Breast epithelium (tissue), 4 donors: ENCODE measurements at places on chromosomes 6 and 20. TPM values are rescaled to one million over a fixed set of nuclear protein-coding genes. Genes with fewer than 3 reads are reported as not detected.

Gene CPXM1
- 45.4 TPM for total RNA-seq

Gene FAM209A
- not detected for total RNA-seq

Gene KCNQ5
- total RNA-seq = 0.16 TPM

Gene ADGRF5
- total RNA-seq = 22.5 TPM

Gene SLC17A4
- not detected for total RNA-seq

Gene WFDC10B
- not detected for total RNA-seq

DNA sequence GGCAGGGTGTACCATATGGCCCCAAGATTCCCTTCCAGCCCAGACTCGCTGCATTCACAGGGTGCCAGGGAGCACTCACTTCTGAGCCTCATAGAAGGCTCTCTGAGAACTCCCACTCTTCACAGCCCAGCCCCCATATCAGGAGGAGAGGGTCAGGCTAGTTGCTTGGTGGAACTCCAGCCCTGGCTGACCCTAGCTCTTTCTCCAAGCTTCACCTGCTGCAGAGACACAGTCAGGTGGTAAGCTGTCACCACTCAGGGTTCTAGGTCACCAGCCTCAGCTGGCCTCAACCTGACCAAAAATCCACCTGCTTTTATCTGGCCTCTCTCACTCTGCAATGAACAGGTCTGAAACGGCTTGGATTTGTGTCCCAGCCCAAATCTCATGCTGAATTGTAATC, 162.7 kb upstream of the MLN start:
- peak; percentile 35 for DNase-seq

DNA sequence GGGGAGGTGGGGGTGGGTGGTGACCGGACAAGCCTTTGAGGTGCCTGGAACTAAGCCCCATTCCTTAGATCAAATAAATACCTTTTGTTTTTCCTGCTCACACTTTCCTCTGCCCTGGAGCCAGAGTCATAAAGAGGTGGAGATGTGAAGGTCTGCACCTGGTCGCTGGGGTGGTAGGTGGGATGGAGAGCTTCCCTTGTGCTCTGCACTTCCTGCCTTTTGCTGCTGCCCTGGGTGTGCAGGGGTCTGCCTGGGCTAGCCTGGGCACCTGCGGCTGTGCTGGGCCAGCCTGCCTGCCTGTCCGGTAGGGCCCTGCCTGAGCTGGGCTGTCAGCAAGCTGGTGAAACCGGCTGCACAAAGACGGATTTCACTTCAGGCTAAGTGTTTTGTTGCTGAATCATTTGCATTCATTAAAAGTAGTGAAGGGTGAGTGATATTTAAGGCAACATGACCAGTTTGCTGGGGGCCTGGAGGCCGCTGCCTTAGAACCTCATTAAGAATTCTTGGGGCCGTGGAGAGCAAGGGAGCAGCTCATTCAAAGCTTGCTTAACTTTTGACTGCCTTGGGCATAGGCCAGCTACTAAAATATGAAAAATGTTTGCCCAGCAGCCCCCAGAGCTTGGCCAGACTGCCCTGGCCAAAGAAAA, 20.5 kb downstream of the PTK7 start:
- DNase-seq = peak; percentile 65

GRCh38 chr6:4932228-4932903, 71.5 kb downstream of the RPP40 start:
- no peak for DNase-seq

DNA sequence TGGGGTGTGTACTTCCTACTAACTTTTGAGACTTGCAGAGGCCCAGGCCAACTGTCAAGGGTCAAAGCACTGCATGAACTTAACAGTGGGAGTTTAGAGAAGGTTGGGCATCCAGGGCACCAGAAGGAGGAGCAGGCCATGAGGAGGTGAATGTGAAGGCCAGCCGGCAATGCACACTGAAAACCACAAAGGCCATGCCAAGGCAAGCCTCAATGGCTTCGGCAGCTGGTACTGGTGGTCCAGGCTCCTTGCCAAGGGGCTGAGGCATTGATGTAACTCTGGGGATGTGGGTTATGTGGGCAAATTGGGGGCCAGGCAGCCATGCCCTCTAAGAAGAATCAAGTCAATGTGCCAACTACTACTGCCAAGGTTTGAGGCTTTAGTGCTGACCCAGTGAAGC, 222.4 kb downstream of the UNC5CL start:
- DNase-seq = no peak

DNA sequence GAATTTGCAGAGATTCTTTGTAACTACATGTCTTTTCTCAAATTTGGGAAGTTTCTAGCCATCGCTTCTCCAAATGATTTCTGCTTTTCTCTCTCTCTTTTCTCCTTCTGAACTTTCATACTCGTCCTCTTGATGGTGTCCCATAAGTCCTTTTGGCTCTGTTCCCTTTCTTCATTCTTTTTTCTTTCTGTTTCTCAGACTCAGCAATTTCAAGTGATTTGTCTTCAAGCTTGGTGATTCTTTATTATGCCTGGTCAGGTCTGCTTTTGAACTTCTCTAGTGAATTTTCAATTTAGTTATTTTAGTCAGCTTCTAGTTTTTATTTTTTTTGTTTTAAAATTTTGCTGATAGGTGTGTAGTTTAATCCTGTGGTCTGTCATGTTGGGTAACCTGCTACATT, 57.6 kb upstream of the EEF1E1 start:
- no peak for DNase-seq

GRCh38 chr6:100266494-100267401, 198.0 kb downstream of the SIM1 start:
- DNase-seq = no peak

- no peak for DNase-seq
These were observed 1.4 kb upstream of the ARMC12 start for GRCh38 chr6:35735452-35735851.

DNA sequence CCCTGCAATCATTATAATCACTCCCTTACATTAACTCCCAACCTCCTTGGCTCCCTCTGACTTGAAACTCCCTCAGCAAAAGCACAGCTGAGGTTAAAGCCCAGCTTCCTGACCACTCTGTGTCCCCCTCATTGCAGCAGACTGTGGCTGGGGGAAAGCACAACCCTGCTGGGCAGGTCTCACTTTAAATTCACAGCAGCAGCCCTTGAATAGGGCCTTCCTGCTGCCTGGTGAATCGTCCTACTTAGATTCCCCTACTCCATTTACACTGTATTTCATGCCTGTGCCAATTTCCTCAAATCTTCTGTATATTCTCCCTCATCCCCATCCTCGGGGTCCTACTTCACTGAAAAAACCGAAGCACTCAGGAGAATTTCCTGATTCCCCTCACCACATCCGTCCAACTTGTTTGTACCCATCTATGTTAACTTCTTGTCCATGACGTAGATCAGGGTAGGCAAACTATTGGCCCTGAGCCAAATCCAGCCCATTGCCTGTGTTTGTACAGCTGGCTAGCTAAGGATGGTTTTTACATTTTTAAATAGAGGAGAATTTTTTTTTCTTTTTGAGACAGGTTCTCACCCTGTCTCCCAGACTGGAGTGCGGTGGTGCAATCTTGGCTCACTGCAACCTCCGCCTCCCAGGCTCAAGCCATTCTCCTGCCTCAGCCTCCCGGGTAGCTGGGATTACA, 31.5 kb upstream of the GCM1 start:
- DNase-seq = peak; percentile 50

DNA sequence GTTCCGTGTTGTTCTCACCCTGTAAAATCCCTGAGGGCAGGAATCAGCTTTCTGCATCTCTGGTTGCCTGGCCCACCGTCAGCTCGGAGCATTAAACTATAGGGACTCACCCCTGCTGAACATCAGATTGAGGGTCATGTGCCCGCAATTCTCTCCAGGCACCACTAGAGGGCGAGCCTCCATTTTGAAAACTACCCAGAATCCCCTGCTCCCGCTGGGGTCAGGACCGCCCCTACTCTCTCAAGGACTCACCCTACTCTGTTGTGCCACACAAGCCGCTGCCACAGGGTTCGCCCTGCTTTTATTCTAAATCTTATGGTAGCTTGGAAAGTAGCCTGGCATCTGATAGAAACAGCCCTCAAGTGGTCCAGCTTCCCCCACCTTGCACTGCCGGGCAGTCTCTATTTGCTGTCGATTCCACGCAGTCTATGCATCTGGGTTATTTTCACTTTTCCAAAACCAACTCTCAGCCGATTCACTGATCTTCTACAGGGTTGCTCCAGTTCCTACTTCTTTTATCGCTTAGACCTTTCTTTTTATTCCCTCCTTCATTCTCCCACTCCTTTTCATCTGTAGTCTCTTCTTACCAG, 244.1 kb upstream of the QKI start:
- DNase-seq = no peak

- DNase-seq = no peak
These were observed 107.7 kb upstream of the SCP2D1 start for GRCh38 chr20:18705910-18706309.

GRCh38 chr6:42104095-42104803, 38.2 kb downstream of the C6orf132 start:
- no peak for DNase-seq

DNA sequence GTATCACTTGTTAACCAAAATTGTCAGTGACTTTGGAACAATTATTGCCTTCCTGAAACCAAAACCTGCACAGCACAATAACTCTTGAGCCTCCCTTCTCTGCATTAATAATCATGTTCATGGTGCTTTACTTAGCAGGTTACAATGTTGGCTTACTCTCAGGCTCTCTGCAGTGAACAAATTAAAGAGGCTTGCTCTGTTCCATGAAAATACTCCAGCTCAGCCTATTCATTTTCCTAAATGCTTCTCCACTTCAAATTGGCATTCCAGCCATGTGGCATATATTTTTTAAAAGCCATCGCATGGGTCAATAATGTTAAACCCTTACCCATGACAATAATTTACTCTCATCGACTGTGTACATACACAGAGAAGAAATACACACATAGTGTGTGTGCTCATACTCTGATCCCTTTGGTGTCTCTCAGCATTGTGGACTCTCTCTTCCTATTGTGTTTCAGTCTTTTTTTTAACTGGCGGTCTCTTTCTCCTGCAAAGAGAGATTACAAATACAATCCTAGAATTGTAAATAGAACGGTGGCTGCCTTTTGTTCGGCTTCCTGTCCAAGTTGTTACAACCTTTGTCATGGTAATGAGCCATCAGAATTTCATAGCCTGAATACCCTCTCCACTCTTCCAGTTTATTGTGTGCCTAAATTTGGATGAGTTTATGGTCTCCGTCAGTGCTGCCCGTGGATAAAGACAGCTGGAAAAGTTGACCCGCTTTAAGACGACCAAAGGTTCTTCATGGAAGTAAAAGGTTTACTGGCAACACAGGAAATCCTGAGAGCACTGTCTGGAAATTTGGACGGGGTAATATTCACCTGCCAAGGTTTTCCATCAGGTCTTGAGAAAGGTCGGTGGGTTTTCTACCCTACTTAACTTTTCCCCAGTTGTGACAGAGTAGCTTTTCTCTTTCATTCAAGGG, 263.6 kb downstream of the CD83 start:
- DNase-seq = no peak

- DNase-seq = no peak
These were observed 2.8 kb upstream of the DOK5 start for GRCh38 chr20:54472607-54473006.

DNA sequence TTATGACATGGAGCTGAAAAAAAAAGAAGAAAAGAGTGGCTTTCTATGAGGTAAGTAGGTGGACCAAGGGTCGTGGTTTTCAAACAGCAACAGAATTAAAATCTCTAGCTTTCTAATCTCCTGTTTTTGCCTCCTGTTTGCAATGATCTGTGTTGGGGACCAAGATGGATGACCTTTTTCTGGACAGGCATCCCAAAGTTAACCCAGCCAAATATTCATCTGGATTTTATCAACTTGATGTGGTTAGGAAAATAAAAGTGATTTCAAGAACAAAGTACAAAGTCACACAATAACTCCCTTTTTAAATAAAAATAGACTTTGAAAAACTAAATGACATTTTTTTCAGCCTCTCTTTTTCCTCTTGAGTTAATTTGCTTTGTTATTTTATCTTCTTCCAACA, 282.1 kb upstream of the PRDM1 start:
- DNase-seq = no peak

GRCh38 chr6:6494677-6495076, 93.8 kb upstream of the LY86 start:
- no peak for DNase-seq

DNA sequence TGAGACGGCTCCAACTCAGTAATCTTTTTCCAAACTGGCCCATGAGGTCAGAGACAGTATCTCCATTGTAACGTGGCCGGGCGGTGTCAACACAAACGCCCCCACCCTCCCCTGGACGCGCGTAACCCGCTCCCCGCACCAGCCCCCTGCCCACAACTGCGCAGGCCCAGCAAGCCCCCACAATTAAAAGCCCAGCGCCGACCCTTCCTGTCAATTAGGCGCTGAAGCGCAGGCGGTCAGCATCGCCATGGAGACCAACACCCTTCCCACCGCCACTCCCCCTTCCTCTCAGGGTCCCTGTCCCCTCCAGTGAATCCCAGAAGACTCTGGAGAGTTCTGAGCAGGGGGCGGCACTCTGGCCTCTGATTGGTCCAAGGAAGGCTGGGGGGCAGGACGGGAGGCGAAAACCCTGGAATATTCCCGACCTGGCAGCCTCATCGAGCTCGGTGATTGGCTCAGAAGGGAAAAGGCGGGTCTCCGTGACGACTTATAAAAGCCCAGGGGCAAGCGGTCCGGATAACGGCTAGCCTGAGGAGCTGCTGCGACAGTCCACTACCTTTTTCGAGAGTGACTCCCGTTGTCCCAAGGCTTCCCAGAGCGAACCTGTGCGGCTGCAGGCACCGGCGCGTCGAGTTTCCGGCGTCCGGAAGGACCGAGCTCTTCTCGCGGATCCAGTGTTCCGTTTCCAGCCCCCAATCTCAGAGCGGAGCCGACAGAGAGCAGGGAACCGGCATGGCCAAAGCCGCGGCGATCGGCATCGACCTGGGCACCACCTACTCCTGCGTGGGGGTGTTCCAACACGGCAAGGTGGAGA, at the start of the genes HSPA1A and HSPA1L:
Gene HSPA1A (plus strand): TSS at position 519 of the 814 bp plus-strand sequence. CDS start 214 bp downstream, at position 733.
Gene HSPA1L (minus strand): TSS at position 259 of the 814 bp plus-strand sequence. CDS start 3,311 bp downstream, outside the sequence.
- DNase-seq = peak; percentile 97

DNA sequence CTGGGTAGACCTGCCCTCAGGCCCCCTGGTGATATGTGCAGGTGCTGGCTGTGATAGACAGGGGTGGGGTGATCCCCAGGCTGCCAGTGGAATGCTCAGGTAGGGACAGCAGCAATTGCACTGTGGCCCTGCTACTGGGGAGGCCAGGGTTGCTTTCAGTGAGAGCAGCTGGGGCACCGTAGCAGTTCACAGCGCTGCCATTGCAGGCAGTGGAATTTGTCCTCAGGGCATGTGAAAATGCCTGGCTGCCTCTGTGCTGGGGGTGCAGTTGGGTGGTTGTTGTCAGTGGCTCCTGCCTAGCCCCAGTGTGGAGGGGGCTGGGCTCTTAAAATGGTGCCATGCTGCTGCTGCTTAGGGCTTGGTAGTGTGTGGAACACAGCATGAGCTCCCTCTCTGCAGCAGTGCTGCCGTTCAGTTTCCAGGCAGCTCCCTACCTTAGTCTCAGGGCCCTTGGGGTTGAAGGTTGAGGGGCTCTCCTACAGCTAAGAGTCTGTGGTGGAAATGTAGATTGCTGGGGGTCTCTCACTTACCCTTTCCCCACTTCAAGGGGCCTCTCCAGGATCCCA, 23.6 kb downstream of the GJA10 start:
- DNase-seq = no peak

DNA sequence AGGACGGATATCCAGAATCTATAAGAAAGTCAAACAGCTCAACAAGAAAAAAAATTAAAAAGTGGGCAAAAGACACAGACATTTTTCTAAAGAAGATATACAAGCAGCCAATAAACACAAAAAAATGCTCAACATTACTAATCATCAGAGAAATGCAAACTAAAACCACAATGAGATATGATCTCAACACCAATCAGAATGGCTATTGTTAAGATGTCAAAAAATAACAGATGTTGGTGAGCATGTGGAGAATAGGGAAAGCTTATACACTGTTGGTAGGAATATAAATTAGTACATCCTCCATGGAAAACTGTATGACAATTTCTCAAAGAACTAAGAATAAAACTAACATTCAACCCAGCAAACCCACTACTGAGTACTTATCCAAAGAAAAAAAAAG, 23.3 kb upstream of the OSTM1 start:
- DNase-seq = no peak

GRCh38 chr20:61119794-61120410, 132.2 kb upstream of the CDH4 start:
- DNase-seq = no peak
